ENCODE measurements at places on chromosomes 5 and 9. TPM values are rescaled to one million over a fixed set of nuclear protein-coding genes. Genes with fewer than 3 reads are reported as not detected.

- DNase-seq: no peak
Observed at GRCh38 chr5:122375801-122376200, 63.8 kb downstream of the SNCAIP start.

DNA sequence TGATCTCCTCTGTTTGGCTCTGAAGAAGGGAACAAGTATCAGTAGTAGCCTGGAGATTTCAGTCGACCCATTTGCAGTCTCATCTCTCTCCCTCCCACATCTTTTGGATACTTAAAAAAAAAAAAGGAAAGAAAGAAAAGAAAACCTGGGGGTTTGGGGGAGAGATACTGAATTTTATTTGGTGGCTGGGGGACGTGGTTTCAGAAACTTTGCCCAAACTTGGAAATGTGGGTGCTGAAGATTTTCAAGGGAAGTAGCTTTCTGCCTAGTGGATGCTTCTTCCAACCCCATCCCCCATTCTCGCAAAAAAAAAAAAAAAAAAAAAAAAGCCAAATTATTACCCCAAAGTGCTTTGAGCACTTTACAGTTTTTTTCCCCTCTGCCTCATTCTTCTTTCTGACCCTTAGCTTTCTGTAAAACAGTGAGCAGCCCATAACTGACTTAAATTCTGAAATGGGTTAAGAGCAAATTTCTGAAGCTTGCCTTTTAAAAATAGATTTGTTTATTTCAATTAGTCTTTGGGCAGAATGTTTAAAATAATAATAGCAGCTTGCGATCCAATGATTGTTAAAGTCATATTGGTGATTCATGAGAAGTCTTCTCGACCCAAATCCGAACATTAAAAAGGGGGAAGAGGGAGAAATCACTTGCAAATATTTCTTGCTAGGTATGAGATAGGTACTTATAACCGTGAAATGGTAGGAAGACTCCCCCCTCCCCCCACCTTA is 894 bp downstream of the FST start:
- DNase-seq: peak; percentile 13

- DNase-seq: no peak
Observed at GRCh38 chr9:131465401-131465800, 37.3 kb upstream of the POMT1 start.

GRCh38 chr5:89265511-89266179 is 382.7 kb upstream of the MEF2C start:
- DNase-seq: no peak

DNA sequence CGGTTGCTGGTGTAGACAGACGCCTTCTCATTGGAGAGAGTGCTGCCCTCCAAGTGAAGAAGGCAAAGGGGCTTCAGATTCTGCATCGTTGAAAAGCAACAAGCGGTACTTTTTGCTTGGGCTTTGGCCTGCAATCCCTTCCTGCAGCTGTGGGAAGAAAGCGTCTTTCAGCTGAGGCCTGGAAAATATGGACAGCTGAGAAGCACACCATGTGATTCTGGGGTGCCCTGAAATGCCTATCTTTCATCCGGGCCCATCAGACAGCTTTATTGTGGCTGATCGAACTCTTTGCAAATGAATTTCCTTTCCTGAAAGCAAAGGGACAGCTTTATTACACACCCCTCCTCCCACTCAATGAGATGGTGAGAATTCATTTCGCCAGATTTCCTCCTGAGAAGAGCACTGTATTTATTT is 74.0 kb downstream of the NSG2 start:
- DNase-seq: no peak

The PLPPR1 gene
- total RNA-seq: 2.8 TPM

- no peak for DNase-seq
Observed at GRCh38 chr5:54457094-54457862, 1.8 kb downstream of the HSPB3 start.

DNA sequence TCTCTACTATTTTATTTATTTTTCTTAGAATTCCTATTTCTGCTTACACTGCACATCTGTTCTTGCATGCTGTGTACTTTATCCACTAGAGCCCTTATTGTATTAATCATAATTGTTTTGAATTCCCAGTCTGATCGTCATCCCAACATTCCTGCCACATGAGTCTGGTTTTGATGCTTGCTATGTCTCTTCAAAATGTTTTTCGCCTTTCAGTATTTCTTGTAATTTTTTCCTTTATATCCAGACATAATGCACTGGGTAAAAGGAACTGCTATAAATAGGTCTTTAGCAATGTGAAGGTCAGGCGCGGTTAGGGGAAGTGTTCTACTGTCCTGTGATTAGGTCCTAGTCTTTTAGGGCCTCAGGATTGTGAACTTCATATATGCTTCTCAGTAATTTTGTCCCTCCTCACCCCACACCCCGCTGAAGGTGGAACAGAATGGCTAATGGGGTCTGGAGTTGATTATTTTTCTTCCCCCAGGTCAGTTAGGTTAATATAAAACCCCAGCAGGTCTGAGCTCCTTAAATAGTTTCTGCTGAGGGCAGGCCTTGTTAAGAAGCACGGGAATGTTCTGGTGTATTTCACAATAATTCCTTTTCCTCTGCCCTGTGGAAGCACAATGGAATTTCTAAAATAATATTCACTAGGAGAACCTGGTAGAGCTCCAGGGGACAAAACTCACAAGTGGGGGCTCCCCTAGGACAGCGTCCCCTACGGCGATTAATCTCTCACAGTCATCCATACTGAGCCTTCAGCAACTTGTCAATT is 146.6 kb upstream of the TUT7 start:
- no peak for DNase-seq

- DNase-seq: peak; percentile 5
Observed at GRCh38 chr5:127536687-127537086, 19.2 kb downstream of the PRRC1 start.

Measured in H7 (cell line).